ENCODE measurements at places on chromosomes 4 and X.

- DNase-seq: no peak
These were observed 85.3 kb upstream of the LIMCH1 start for GRCh38 chr4:41452484-41453225.

DNA sequence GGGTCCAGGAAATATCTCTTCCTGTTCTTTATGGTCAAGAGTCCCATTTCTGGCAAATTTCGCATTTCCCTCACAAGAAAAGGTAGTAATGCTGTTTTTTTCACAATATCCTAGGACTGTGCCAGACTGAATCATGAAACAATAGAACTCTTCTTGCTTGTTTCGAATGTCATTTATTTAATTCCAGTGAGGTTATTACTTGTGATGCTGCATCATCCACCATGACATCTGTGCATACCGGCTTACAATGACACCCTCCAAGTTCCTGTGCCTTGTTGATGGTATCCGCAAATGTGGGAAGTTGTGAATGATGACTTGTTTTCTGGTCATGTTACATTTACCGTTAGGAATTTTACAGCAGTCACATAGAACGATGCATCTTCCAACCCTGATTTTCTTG lies 42.9 kb upstream of the SPRY1 start:
- no peak for DNase-seq

DNA sequence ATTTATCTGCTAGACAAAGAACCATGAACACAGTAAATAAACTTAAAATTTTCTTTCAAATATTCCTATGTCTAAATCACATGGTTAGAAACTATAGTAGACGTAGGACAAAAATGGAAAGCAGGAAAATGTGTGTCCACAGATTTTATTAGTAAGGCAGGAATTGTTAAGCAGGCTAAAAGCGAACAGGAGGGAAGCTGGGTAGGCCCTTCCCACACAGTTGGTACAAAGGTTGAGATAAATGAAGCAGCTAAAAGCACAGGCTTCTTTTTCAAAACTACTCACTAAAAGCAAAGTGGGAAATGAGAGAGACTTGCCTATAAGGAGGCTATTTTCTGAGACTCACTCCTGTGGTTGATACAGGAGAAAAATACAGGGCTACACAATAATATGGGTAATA lies 108.1 kb upstream of the PABPC4L start:
- DNase-seq: no peak

GRCh38 chr4:118762155-118762554 lies 73.8 kb downstream of the SEC24D start:
- no peak for DNase-seq

DNA sequence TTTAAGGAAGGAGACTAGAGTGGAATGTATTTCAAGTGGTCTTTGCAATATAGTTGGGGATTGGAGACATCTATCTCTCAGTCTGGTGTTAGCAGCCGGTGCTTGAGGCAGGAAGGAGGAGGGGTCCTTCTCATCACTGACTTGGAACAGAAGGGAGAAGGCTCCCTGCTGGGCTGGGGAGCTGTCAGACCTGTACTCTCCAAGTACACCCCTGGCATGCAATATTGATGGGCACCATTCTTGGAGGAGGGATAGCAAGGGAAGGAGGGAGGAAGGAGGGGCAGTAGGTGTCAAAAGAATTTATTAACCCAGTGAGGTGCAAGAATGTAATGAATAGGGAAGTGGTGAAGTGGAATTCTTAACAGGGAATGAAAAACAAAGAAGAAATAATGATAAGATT lies 338.8 kb downstream of the UNC5C start:
- no peak for DNase-seq

GRCh38 chrX:48745222-48745621 lies 16.3 kb upstream of the GLOD5 start:
- no peak for DNase-seq

DNA sequence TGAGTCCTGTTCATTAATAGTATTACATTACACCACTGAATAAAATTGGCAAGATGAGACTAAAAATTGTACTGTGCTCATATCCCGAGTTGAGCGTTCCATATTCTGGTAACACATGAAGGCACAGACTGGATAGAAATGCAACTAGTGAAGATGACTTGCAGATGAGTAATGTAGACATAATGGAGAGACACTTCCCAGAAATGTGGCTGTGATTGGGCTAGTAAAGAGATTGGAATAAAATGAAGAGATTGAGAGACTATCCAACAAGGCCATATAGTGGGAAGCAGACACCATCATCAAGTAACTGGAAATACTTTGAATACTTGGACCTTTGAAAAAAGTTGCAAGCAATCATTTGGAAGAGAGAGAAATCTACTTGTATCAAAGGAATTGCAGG lies 77.3 kb downstream of the DCAF8L1 start:
- no peak for DNase-seq

DNA sequence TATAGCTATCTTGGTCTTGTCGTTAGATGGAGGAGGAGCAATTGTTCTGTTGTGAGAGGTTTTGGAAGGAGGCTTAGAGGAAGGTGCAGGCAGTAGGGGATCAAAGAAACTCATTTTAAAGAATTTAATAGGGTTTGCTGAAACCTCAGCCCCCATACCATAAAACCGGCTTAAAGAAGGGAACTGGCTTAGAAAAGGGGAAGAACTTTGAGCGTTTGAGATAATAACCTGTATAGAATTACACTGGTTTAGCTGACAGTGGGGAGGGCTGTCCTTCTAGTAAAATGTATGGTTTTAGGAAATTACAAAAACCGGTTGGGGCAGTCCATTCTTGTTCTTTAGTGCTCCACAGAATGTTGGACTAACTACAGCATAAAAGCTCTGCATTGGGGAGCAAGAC lies 128.1 kb downstream of the KDM6A start:
- no peak for DNase-seq

GRCh38 chrX:152958047-152958446 lies 35.9 kb downstream of the PNMA5 start:
- no peak for DNase-seq

DNA sequence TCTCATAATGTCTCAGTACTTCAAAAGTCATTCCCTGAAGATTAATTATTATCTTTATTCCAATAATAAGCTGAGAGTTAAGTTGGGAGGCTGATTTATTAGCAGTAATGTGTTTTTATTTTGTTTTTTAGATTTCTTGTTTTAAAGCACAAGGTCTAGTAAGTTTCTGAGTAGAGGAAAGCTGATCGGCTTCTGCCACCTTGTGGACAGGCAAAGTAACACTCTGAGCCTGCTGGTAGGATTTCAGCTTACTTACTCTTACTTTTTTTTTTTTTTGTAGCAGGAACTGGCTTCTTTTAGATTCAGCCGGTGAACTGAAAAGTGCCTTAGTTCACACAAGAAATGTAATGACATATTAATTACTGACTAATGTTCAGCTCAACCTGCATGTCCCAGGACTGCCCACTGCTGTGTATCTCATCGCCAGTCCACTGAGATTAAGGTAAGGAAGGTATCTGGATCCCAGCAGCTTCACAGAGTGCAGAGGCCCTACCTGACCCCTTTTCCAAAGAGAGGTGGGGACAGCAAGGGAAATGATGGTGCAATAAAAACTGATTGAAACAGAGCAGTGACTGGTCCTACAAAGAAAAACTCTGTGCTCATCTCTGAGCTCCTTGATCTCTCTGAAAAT lies 126.5 kb downstream of the ADGRA3 start:
- DNase-seq: no peak
